ENCODE measurements at places on chromosomes 7 and 10.

DNA sequence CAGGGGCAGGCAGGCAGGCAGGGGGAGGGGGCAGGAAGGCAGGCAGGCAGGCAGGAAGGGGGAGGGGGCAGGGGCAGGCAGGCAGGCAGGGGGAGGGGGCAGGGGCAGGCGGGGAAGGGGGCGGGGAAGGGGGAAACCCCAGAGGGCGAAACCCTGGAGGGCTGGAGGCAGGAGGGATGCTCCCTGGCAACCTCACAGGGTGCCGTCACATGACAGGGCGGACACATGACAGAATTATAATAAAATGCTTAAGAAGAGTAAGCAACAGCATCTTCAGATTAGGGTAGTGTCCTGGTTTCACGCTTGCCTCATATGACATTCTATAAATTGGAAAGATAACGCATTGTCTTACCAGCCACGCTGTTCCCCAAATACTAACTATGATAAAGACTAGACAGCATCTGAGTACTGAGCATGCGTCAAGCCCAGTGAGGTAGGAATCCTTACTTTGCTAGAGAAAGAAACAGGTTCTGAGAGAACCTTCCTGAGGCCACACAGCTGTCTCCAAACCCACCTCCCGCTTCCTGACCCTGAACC, 131.6 kb downstream of the DIP2C start:
- DNase-seq = peak; percentile 5

GRCh38 chr10:124377101-124377500, 41.6 kb downstream of the OAT start:
- DNase-seq = no peak

GRCh38 chr10:28043941-28044340, 45.1 kb upstream of the ODAD2 start:
- no peak for DNase-seq

- DNase-seq = no peak
Observed at GRCh38 chr10:31574577-31574976, 255.6 kb downstream of the ZEB1 start.

DNA sequence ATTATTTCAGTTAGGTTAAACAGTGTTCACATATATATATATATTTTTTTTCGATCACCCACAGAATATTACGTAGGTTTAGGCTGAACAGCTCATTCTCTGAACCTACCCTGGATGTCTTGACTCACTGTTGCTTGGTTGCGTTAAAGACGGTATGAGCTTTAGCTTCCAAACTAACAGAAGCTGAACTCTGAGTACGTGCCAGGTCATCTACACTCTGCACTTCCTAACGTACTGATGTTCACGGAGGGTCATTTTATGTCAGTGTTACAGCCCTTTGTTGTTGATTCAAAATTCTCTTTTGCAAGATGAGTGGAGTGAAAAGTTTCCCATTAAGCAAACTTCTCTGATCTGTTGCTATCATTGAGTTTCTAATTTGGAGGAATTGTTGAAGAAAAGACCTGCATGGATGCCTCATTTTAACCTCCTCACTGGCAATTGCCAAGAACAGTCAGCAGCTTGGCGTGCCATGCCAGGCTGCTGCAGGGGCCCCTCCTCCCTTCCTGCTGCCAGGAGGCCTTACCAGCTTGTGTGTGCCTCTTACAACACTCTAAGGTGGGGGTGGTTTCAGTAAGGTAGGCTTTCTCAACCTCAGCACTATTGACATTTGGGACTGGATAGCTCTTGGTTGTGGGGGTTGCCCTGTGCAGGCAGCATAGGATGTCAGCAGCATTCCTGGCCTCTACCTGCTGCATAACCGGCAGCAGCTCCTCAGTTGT, 44.3 kb downstream of the INSYN2A start:
- DNase-seq = no peak

- DNase-seq = no peak
Observed at GRCh38 chr10:68269562-68270290, 37.8 kb upstream of the ATOH7 start.

GRCh38 chr10:126207313-126207771, 180.9 kb downstream of the ADAM12 start:
- DNase-seq = no peak

- DNase-seq = no peak
Observed at GRCh38 chr10:79021948-79022499, 46.7 kb upstream of the ZMIZ1 start.

- no peak for DNase-seq
Observed at GRCh38 chr7:149020483-149020882, 7.8 kb downstream of the PDIA4 start.

DNA sequence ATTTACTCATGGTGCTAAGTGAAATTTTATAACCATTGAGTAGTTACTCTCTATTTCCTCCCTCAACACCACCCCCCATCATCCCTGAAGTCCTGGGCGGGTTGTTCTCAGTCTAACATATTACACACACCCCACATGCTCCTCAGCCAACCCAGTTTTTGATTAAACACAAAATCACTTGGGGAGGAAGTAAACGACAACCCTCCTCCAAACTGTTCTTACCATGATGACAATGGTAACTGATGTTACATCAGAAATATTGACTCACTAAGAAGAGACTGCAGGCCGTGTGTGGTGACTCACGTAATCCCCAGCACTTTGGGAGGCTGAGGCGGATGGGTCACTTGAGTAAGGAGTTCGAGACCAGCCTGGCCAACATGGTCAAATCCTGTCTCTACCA, 44.2 kb downstream of the RAB11FIP2 start:
- DNase-seq = no peak

DNA sequence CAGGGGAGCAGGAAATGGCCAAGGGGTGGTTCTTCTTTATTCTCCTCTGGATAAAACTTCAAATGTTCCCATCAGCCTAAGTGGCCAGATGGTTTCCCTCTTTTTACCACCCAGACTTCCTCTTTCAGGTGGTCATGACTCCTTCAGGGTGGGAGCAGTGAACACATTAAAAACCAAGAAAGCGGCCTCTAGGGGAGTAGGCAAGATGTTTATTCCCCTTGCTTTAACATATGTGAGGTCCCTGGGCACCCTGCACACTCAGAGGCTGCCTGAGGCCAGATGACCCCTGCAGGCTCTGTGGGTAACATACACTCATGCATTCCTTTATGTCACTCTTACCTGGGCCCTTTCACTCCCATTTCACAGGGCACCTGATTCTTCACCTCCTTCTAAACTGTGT, 357.4 kb downstream of the ABCA13 start:
- DNase-seq = no peak

- DNase-seq = no peak
Observed at GRCh38 chr10:119706521-119707278, 19.1 kb upstream of the INPP5F start.

- no peak for DNase-seq
Observed at GRCh38 chr10:50832171-50832751, 53.2 kb downstream of the A1CF start.

DNA sequence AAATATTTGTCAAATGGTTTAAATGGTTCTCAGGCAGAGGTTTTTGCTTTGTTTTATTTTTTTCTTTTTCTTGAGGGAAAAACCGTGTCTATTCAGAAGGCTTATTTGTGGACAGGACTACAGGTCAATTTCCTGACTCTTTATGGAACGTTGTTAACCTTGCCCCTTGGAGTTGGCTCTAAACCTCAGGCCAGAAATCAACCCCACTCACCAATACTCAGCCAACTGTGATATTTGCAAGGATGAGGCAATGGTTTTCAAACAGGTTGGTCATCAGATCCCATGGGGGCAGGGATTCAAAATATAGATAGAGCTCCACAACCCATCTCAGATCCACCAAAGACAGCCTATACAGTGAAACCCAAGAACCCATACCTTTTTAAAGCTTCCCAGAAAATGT, 10.2 kb downstream of the PDLIM1 start:
- no peak for DNase-seq

GRCh38 chr7:92732316-92733036, 103.9 kb downstream of the CDK6 start:
- DNase-seq = no peak

- DNase-seq = no peak
Observed at GRCh38 chr7:155717010-155717744, 72.7 kb downstream of the RBM33 start.

DNA sequence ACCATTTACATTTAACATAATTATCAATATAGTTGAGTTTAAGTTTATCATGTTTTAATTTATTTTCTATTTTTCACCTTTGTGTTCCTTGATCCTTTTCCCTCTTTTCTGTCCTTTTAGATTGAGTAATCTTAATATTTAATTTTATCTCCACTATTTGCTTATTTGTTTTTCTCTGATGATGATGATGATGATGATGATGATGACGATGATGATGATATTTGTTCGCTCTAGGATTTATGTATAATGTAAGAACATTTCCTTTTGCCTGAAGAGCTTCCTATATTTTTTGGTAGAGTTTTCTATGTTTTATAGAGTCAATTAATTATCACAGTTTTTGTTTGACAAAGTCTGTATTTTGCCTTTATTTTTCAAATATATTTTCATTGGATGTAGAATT, 104.2 kb downstream of the GLRX3 start:
- DNase-seq = no peak

- no peak for DNase-seq
Observed at GRCh38 chr7:139563856-139564255, 40.4 kb downstream of the CLEC2L start.

DNA sequence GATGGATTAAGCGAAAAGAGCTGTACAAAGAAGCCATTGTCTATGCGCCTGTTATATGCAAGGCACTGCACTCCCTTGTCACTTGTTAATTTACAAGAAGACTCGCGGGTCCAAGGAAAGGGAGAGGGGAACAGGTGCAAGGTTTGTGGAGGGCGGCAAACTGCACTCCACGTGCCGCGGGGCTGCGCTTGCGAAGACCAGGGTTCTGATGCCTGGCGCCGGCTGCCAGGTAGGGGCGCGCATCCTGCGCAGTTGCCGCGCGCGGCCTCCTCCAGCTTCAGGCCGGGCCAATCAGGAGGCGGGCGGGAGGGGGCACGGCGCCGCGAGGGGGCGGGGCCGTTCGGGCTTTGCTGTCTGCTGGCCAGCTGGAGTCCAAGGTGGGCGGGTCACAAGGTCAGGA, 140.6 kb upstream of the PALS2 start:
- DNase-seq = no peak

DNA sequence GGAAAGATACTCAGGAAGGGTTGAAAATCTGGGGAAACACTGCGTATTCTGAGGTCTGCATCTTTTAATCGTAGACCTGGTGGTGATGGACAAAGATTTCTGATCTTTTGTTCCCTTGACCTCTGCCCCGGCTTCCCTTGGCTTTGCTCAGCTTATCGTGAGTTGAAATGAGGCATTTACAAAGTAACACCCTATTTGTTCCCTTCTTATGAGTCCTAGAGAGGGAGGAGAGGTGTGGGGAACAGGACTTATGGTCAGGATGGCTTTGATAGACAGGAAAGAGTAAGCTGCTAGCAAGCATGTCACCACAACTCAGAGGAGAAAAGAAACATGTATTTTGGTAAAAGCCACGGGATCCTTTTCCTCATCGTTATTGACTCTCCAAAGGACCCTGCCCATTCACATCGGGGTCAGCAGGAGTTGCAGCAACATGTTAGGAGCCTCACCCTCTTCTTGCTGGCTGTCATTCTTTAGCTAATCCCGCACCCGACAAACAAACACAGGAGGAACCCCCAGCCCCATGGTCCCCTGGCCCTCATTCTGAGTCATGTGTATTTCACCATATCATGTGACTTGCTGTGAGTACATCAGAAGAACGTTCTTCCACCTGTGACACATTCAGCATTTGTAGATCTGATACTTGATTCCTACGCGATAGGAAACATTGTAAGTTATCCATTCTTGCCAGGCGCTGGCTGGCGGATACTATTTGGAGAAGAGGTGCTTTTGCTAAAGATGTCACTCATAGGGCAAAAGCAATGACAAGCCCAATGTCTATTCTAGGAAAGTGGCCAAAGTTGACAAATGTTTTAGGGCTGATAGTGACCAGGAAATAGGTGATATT, 170.1 kb downstream of the RTKN2 start:
- no peak for DNase-seq

DNA sequence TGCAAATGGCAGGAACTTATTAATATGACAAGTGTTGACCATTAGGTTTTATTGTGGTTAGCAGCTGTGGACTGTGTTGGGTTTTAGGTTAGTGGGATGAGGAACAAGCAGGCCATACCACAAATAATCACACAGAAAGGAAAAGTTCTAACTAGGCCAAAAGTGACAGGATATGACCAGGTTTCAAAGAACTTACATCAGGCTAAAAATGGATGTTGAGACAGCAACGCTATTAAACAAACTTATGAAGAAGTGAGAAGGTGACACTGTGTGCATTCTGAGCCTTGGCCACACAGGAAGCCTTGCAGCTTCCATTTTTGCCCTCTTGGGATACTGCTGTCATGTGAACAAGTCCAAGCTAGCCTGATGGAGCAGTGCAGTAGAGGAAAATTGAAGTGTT, 568.8 kb downstream of the HTR7 start:
- no peak for DNase-seq

DNA sequence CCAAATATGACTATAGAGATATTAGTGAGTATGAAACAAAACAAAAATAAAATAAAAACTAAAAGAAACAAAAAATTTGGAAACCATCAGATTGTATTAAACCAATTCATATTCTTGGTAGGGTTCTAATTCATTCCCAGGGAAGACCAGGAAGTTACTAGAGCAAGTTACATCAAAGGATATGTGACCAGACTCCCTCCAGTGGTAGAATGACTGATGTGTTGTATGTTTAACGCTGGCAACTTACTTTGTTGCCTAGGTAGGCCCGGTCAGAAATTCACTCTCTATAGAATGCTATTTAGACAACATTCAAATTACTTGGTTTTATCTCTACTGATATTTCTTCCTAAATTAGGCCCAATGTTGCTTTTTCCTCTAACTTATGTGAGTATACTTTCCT, 5.2 kb downstream of the PHYHIPL start:
- no peak for DNase-seq

GRCh38 chr10:91251430-91252056, 31.1 kb downstream of the PCGF5 start:
- DNase-seq = peak; percentile 28

DNA sequence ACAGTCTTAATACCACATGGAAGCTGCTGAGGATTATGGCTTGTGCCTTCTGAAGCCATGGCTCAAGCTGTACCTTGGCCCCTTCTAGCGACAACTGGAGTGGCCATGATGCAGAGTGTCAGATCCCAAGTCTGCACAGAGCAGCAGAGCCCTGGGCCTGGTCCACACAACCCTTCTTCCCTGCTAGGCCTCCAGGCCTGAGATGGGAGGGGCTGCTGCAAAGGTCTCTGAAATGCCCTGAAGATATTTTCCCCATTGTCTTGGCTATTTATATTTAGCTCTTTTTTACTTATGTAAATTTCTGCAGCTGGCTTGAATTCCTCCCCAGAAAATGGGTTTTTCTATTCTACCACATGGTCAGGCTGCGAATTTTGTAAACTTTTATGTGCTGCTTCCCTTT, 804.6 kb upstream of the ZWINT start:
- no peak for DNase-seq

GRCh38 chr7:50142425-50143017, 49.5 kb upstream of the ZPBP start:
- DNase-seq = peak; percentile 40

- no peak for DNase-seq
Observed at GRCh38 chr10:102511583-102512274, 8.0 kb downstream of the SUFU start.

DNA sequence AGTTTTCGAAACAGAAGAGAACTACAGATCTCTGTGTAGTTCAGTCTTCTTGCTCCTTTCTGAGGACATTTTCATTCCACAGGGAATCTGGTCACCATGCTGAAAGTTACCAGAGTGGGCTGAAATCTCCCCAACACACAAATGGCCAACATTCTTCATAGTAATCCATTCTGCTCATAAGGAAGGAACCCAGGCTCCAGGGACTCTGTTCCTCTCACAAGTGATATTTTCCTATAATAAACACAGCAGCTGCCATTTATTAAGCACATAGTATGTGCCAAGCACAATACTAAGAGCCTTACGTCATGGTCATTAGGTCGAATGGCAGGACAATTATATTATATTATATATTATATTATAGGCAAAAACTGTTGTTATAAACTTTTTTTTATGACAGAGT, 109.8 kb downstream of the RAB11FIP2 start:
- DNase-seq = no peak

All from stimulated activated CD4-positive, alpha-beta T cell treated with anti-CD3 and anti-CD28 coated beads, Interleukin-1b, Interleukin-23, amount 100 ng/mL, for 4 hours (primary cell).